RWPE2 (cell line): ENCODE measurements at places on chromosomes 7 and 10.
A peak's percentile ranks its signal among the peaks of the same experiment; 100 is the strongest.

DNA sequence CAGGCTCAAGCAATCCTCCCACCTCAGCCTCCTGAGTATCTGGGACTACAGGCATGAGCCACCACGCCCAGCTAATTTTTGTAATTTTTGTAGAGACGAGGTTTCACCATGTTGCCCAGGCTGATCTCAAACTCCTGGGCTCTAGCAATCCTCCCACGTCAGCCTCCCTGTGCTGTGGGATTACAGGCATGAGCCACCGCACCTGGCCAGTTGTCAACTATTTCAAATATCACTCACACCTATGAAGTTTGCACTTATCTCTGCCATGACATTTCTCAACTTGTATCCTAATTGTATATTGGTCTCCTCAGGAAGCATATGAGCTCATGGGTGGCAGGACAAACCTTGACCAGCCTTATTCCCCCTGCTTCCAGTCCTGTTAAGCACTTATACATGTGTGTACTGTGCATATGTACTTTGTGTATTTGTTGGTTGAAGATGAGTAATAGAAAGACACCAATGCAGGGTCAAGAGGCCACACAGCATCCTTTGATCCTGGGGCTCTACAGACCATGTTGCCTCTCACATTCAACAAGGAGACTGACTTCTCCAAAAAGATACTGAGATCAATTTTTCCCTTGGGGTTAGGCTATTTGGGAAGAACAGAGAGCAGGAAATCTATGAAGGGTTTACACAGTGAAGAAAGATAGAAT lies 82.2 kb downstream of the SLC16A9 start:
- H3K4me1 ChIP-seq: no peaks in the 10 kb centered on the region
- no peak overlapping the region for H3K27ac ChIP-seq
- no peak overlapping the region for H3K4me3 ChIP-seq
- no peak for DNase-seq
- no peaks in the 10 kb centered on the region for H3K36me3 ChIP-seq

GRCh38 chr7:67006965-67007364 lies 10.3 kb downstream of the TYW1 start:
- no peak overlapping the region for H3K27ac ChIP-seq
- no peaks in the 10 kb centered on the region for H3K4me1 ChIP-seq
- H3K4me3 ChIP-seq: no peak overlapping the region
- H3K36me3 ChIP-seq: peaks cover 19% of the 10 kb centered on the region; the same call in 1 of the 2 replicates

DNA sequence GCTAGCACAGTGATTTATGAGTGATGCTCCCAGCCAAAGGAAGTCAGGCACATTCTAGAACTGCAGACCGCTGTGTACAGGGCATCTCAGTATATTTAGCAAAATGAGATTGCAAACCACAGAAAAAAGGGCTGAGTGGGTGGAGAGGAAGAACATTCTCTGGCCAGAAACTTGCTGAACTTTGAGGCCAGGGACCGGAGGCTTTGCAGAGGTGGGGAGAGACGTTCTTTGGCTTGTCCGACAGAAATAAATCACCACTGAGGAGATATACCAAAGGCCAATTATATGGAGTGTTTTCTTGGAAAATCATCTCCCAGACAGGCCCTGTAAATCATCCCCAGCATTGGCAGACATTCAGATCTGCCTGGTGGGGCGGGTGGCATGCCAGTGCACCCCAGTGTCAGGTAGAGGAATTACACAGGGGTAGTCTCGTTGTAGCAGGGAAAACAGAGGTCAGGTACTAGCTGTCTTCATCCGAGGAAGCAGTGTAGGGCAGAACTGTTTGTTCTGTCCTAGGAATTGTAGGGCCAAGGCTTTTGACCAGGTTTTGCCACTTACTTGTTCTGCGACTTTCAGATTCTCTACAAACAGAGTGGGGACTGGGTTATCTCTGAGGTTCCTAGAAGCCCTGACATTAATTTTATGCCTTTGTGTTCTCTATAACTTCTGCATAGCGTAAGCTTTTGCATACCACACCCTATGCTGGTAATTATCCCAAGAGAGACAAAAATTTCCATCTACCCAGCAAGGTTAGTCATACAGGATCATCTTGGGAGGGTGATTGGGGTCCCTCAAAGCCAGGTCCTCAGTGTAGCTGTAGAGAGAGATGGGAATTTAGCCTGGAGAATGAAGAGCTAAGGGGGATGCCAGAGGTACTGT lies 655.6 kb downstream of the LRMDA start:
- no peaks in the 10 kb centered on the region for H3K36me3 ChIP-seq
- no peaks in the 10 kb centered on the region for H3K4me1 ChIP-seq
- no peak for DNase-seq
- H3K4me3 ChIP-seq: no peak overlapping the region

DNA sequence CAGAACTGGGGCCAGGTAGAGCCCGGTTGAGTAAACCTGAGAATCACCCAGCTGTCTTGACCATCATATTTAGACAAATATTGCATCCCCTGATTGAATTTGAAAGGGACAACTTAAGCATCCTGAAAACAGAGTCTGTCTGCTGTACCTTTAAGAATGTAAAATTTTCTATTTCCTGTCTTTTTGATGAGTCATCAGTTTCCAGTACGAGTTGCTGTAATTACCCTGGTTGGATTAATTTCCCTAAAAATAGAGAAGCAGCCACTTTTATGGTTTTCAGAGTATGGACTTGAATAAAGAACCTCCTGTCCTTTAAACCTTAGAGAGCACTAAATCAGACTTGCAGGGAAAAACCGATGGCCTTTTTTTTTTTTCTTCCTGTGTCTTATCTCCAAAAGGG lies 164.6 kb upstream of the SH2B2 start:
- H3K27ac ChIP-seq: peak overlapping the region; percentile 73
- DNase-seq: no peak
- peaks cover 17% of the 10 kb centered on the region for H3K4me1 ChIP-seq
- H3K27me3 ChIP-seq: no peaks in the 10 kb centered on the region
- H3K36me3 ChIP-seq: no peaks in the 10 kb centered on the region

DNA sequence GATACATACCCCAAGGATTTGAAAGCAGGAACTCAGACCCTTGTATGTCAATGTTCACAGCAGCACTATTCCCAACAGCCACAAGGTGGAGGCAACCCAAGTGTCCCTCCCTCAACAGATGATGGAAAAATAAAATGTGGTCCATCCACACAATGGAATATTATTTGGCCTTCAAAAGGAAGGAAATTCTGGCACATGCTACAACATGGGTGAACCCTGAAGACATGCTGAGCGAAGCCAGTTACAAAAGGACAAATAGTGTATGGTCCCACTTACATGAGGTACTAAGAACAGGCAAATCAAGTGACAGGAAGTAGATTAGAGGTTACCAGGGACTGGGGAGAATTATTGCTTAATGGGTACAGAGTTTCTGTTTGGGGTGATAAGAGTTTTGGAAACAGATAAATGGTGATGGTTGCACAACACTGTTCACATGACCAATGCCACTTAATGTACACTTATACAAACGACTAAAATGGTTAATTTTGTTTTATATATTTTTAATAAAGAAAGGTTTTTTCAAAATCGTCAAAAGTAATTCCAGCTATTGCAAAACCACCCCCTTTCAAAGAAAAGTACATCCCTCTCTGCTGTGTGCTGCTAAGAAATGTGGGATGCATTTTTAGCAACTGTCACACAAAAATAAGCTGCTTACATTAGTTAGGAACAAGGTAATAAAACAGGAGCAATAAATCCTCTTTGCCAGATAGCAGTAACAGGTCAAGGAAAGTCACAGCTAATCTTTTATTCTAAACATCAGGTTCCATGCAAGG lies 85.7 kb downstream of the GRB10 start:
- no peaks in the 10 kb centered on the region for H3K4me1 ChIP-seq
- H3K4me3 ChIP-seq: no peak overlapping the region
- H3K36me3 ChIP-seq: peaks cover 5% of the 10 kb centered on the region; the same call in 1 of the 2 replicates
- no peaks in the 10 kb centered on the region for H3K27me3 ChIP-seq

DNA sequence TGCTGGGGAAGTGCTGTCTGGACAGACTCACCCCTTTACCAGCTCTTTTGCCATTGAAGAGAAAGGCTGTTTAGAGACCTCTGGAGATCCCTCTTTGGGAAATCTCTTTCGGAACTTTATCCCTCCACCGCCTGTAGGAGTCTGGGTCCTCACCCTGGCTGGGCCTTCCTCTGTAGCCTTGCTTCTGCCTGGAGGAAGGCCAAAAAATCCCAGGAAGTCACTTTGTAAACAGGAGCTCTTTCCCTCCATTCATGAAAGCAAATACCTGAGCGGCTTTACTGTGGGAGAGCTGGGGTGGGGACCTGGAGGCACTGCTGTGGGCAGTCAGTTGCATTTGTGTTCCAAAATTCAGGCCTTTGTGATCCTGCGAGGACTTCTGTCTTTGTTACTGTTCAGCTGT lies 126.2 kb downstream of the KLF6 start:
- DNase-seq: no peak
- H3K4me3 ChIP-seq: no peak overlapping the region
- H3K27ac ChIP-seq: no peak overlapping the region
- no peaks in the 10 kb centered on the region for H3K4me1 ChIP-seq

DNA sequence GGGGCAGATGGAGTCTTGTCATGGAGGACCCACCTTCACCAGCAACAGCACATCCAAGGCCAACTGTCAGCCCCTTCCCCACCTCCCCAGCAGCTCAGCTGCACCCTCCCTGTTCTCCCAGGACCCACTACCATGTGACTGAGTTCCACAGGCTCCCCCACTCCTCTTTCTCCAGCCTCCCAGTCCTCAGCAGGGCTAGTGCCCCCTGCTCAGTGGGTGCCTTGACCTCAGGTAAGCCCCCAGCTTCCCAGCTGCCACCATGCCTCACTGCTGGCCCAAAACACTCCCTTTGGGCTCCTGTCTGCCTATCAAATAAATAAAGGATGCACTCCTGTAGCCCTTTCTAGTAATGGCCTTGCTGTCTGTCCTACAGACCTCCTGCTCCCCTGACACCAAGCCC lies 174.4 kb downstream of the SLIT1 start:
- no peaks in the 10 kb centered on the region for H3K27me3 ChIP-seq
- H3K4me3 ChIP-seq: no peak overlapping the region
- no peak for DNase-seq
- H3K4me1 ChIP-seq: no peaks in the 10 kb centered on the region
- no peak overlapping the region for H3K27ac ChIP-seq
- H3K36me3 ChIP-seq: no peaks in the 10 kb centered on the region

DNA sequence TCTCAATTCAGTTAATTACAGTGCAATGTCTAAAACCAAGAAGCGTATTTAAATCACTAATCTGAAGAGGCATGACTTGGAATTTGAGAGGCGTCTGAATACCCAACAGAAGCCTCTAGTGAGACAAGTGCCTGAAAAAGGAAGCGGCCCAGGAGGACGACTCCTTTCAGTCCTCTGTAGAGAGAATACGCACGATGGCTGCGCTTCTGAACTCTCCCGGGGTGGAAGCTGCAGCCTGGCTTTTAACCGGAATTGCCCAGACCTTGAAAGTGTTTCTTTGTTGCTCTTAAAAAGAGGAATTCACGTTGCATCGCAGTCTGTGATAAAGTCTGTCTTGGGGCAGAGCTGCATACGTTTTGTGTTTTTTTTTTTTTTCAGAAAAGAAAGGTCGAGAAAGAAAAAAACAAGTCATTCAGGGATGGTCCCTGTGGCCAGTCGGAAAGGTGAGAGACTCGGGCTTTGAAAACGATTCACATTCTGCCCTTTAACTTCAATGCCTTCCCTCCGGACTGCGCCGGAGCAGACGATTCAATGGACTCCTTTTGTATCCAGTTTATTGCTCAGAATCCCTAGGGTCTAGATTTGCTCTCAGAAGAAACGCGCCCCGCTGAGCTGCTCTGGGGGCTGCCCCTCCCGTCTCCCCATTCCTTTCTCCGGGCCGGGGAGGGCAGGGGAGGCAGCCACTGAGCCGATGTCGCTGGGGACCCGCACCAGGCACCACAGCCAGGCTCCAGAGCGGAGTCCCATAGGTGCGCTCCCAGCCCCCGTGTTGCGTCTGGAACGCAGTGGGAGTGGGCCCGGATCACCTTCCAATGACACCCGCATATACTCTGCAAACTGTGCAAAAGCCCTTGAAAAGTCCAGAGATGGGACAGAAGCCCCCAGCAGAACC lies 994 bp upstream of the PTF1A start:
- no peaks in the 10 kb centered on the region for H3K36me3 ChIP-seq
- DNase-seq: no peak
- H3K27me3 ChIP-seq: peaks cover 81% of the 10 kb centered on the region
- no peak overlapping the region for H3K4me3 ChIP-seq

DNA sequence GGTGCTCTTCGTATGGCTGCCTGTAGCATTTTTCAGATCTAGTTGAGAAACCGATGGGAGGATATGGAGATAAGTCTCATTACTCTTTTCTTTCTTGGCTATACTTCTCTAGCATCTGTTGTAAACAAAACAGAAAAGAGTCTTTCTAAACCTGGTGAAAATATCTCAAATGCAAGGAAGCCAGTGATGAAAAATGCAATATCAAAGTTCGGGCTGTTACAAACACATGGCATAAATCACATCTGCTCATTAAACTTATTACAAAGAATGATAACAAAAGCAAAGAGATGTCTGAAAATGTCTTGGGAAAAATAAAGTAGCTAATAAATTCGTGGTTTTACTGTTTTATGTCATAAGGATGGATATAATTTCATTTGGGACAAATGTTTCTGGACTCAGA lies 71.8 kb upstream of the IGFBP3 start:
- H3K27ac ChIP-seq: no peak overlapping the region
- no peaks in the 10 kb centered on the region for H3K36me3 ChIP-seq
- no peak overlapping the region for H3K4me3 ChIP-seq
- no peak for DNase-seq
- H3K27me3 ChIP-seq: no peaks in the 10 kb centered on the region

- H3K36me3 ChIP-seq: no peaks in the 10 kb centered on the region
- no peak overlapping the region for H3K4me3 ChIP-seq
- no peak for DNase-seq
- peaks cover 43% of the 10 kb centered on the region for H3K4me1 ChIP-seq
Observed at GRCh38 chr10:110395350-110396283, 90.9 kb upstream of the SMNDC1 start.

GRCh38 chr7:66539902-66540375 lies 88.7 kb upstream of the KCTD7 start:
- H3K4me3 ChIP-seq: no peak overlapping the region
- no peaks in the 10 kb centered on the region for H3K27me3 ChIP-seq
- H3K36me3 ChIP-seq: peaks cover 6% of the 10 kb centered on the region; the same call in 1 of the 2 replicates
- no peaks in the 10 kb centered on the region for H3K4me1 ChIP-seq

GRCh38 chr7:39043531-39043930 lies 65.8 kb downstream of the POU6F2 start:
- H3K4me1 ChIP-seq: no peaks in the 10 kb centered on the region
- no peaks in the 10 kb centered on the region for H3K36me3 ChIP-seq
- DNase-seq: no peak
- H3K27ac ChIP-seq: no peak overlapping the region
- H3K27me3 ChIP-seq: no peaks in the 10 kb centered on the region
